AG08395 (cell line): ENCODE measurements at places on chromosomes 5 and 9.

DNA sequence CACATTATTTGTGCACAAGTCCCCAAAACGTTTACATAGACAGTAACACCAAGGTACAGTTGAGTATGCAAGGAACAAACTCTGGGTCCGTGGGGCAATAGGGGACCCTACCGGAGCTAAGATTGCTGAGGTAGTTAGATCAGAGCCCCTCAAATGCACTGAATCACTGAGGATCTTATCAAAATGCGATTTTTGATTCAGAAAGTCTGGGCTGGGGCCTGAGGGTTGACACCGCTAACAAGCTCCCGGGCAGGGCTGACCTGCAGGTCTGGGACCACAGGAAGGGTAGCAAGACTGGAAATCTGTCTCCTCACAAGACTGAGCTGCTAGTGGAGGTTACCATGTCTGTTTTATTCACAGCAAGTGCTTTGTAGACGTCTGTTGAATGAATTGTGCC, 1.8 kb upstream of the IL3 start:
- DNase-seq: no peak

- peak; percentile 89 for DNase-seq
These were observed 19.0 kb downstream of the TMEM8B start for GRCh38 chr9:35847792-35848572.

DNA sequence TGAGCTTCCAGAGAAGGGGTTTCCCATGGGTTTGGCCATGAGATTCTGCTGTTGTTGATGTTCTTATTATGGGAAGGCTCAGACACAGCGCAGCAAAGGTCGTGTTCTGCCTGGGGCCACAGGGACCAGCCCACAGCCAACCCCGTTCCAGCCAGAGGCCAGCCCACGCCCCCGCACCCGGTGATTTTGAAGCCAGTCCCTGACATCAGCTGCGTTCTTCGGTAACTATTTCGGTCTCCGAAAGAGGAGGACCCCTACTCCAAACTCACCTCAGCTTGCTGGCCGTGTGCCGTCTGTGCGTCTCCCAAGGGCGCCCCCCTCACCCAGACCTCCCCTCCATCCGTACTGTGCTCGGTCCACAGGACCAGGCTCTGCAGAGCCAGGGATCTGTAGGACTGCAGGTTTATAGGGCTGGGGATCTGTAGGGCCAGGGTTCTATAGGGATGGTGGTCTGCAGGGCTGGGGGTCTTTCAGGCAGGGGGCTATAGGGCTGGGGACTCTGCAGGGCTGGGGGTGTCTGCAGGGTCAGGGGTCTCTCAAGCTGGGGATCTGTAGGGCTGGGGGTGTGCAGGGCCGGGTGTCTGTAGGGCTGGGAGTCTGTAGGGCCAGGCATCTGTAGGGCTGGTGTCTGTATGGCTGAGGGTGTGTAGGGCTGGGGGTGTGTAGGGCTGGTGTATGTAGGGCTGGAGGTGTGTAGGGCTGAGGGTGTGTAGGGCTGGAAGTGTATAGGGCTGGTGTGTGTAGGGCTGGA, 11.8 kb downstream of the COL5A1 start:
- no peak for DNase-seq

GRCh38 chr5:9207817-9208418, 338.0 kb downstream of the SEMA5A start:
- peak; percentile 44 for DNase-seq

DNA sequence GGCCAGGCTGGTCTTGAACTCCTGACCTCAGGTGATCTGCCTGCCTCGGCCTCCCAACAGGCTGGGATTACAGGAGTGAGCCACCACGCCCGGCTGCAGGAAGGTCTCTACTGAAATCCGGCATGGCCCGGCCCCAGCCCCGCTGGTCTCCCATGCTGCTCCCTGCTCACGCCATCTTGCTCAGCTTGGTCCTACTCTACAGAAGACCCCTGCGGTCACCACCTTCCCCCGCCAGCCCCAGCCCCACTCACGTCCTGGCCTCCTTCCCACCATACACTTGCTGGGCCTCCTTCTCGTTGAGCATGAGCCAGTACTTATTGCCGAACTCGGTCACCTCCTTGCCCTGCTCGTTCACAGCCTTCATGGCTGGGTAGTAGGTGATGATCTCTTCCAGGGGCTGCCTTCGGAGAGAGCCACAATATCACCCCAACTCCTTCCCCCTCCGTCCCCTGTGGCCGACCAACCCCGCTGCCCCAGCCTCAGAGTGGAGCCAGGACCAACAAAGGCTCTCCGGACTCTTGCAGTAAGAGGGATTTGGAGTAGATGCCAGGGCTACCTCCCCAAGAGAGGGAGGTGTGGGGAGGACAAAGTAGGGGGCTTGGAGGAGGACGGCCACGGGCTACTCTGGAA, 4.0 kb downstream of the PTGES2 start:
- no peak for DNase-seq

GRCh38 chr5:141512390-141512910, 23.6 kb downstream of the PCDHGC5 start:
- peak; percentile 50 for DNase-seq

- DNase-seq: no peak
These were observed 146.4 kb downstream of the GNAQ start for GRCh38 chr9:77885104-77885672.

- no peak for DNase-seq
These were observed 196.5 kb downstream of the SNX18 start for GRCh38 chr5:54713923-54714581.

DNA sequence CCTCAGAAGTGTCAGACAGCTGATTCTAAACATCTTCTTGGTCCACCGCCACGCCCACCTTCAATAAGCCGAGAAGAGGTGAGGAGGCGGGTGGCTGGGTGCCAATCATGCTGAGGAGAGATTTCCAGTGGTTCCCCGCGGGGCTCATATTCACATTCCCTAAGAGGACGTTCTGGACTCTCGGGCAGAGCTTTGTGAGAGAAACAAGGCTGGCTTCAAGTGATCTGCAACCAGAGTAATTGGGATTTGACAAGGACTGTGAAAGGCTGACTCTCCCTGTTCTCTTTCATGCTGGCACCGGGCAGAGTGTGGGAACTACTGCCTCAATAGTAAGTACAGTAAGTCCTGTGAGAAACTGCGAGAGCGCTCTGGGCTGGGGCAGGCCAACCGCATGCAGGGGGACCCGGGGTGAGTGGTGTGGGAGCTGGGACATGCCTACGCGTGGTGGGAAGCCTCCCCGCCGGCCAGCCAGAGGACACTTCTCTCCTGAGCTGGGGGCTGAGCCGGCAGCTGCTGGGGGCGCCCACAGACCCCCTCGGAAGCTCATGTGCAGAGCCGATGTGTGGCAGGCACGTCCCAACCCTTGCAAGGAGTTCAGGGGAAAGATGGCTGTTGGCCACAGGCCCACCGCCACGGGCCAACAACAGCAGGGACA, 110.9 kb downstream of the LIFR start:
- DNase-seq: no peak

DNA sequence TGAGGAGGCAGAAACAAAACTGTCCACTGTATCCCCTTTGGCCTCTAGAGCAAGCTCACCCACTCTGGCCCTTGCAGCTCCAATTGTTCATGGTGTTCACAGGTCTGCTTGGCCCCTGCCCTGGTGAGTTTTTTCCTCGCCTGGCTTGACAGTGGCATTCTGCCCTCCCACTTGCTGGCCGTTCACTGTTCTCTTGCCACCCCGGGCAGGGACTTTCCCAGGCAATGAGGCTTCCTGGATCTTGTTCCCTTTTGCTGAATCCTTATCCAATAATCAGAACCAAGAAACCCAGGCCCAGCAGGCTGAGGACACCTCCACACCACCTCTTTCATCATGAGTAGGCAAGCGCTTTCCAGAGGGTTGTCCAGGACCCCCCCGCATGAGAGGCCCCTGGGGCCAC, 31.2 kb downstream of the ZNF618 start:
- DNase-seq: no peak

DNA sequence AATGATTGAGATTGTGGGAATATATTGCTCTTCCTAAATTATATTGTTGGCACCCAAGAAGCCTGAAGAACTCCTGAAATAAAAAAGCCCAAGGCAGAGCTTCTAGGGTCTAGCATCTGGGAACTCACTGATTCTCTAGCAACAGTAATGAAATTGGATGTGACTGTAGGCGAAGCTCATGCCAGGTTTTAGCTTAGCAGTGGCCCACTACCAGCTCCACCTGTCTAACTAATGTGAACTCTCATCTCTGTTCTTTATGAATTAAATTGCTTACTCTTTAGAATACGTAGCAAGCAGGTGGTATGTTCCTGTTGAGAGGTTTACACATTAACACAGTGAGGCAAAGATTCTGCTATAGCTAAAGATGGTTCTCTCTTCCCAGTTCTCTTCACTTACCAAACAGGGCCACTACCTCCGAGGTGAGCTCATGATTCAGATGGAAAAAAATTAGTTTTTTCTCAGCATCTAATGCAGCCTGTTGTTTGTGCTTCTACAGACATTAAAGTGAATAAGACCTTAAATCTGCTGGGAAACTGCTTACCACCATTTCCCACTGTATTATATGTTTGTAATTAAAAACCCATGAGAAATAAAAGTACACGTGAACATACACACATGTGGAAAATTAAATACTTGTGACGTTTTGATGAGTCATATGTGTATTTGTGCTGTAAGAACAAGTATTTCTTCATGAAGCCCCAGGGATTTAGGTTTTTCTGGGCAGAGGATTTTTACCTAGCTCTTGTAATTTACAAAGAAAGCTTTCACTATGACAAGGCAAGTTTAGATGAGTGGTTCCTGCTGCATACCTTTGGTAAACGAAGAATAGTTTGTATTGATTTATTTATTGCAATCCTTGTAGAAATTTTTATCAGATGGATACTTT, 360.1 kb downstream of the KDM4C start:
- DNase-seq: peak; percentile 57

- DNase-seq: peak; percentile 85
These were observed 27.5 kb downstream of the SPARC start for GRCh38 chr5:151659001-151659754.

DNA sequence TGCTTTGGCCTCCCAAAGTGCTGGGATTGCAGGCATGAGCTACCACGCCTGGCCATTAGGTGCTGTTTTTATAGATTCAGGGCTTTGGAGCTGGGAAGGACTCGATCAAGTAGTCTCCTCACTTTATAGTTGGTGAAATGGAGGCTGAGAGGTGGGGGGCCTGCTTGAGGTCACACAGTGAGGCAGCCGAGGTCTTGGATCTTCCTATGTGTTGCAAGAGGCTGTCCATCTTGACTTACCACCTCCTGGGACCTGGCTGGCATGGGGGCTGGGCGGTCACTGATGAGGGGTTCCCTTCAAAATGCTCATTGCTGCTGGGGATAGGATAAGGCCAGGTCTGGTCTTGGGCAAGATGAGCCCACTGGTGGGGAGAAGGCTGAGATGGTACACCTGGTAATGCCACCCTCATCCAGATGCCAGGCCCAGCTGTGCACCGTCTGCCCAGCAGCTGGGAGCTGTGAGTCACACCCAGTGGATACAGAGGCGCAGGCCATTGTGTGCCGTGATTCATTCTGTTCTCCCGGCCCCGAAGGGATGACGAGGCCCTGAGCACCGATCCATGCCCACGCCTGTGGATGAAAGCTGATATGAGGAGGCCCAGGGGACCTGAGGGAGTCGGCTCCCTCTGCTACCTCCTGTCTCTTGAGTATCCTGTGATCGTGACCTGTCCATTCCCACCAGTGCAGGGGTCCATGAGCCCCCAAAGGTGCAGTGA, 10.5 kb upstream of the NDST1 start:
- peak; percentile 96 for DNase-seq

DNA sequence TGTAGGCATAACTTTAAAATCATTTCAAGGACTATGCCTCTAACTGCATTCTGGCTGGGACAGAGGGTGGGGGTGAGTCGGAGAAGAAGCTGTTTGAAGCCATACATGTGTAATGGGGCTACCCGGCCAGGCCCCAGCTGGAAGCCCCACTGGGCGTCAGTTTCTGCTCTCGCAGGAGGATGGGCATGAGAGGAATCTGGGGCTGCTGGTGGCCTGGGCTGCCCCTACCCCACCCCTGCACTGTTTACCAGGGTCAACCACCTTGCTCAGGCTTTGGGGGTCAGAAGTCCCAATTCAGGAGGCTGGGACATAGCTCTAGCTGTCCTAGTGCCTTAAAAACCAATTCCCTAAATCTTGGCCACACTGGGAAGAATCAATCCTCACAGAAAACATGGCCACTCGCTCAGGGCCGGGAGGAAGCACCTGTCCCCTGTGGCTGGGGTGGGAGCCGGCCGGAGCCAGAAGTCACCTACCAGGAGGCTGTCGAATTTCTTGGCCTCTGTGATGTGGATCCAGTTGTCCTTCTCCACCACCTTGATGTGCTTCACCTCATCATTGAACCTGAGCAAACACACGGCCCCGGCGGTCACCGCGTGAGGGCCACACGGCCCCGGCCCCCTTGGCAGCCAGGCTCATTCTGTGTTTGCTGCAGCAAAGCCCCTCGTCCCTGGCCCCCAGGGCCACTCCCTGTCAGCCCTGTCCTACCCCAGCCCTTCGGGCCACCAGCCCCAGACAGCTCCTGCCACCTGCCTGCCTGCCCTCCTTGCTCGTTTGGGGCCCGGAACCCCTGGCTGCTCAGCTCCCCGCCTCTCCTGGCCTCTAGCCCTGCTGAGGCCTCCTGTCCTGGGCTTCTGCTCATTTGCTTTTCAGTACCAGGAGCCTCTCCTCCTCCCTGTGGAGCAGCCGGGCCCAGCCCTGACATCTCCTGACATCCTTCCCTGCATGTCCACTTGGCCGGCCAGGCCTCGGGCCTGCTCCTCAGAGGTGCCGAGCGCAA, 33.6 kb upstream of the SARDH start:
- DNase-seq: no peak

GRCh38 chr9:93713716-93714115, 137.3 kb downstream of the PHF2 start:
- no peak for DNase-seq

DNA sequence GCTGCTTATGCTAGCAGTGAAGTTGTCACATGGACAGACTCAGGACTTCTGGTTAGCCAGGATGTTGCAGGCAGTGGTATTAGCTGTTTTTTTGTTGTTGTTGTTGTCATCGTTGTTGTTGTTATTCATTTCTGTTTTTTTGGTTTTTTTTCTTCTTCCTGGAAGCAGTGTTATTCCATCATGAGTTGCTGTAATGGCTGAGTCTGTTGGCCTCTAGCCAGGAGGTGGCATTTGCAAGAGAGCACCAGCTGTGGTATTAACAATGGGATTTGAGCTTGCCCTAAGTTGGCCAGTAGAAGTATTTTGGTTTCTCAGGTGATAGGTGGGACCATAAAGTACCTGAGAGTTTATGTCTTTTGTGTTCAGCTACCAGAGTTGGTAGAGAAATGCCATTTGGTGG, 561.1 kb downstream of the KCTD16 start:
- DNase-seq: no peak

- no peak for DNase-seq
These were observed 25.9 kb downstream of the GFI1B start for GRCh38 chr9:133004091-133004998.

DNA sequence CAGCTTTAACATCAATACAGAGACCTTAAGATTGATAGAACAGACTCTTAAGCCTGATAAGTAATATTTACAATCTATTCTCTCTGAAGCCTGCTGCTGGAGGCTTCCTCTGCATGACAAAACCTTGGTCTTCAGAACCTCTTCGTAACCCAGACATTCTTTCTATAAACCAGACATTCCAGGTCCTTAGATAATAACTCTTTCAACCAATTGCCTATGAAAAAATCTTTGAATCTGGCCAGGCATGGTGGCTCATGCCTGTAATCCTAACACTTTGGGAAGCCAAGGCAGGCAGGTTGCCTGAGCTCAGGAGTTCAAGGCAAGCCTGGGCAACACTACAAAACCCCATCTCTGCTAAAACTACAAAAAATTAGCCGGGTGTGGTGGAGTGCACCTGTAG, 327.8 kb downstream of the ENC1 start:
- no peak for DNase-seq
